B cell (primary cell): ENCODE measurements at places on chromosomes 4 and X.
A peak's percentile ranks its signal among the peaks of the same experiment; 100 is the strongest.

GRCh38 chrX:12080265-12080664 is 58.0 kb upstream of the FRMPD4 start:
- DNase-seq, result peak; percentile 40

- DNase-seq, result no peak
These were observed 11.6 kb upstream of the MAD2L1 start for GRCh38 chr4:120078216-120078615.

DNA sequence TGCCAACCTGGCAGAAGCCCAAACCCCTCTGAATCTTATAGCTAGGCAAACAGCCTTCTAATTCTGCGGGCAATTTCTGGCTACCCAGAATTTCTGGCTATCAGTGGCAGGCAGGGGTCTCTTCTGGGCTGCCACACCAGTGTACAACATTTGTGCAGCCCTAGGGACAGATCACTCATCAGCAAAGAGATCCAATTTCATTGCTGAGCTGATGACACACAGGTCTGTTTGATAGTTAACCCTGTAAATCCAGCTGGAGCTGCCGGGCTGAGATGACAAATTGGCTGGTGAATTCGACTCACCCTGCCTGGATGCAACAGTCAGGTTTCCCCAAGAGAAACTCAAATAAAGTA is 2.4 kb downstream of the MID1 start:
- DNase-seq, result no peak

DNA sequence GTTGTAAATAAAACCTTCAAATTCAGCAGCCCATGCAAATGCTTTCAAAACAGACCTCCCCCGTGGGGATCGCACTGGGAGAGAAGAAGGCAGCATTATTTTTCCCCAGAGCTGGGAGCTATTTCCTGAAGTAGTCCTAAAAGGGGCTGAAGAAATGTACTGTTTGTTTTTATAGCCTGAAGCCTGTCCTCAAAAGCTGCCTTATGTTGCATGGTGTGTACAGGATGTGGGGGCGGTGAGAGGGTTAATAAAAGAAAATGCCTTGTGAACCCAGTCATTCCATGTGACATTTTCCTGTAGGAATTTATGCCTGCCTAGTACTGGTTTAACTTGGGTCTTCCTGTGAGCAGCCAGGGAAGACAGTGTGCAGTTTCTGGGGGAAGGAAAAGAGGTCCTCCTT is 144.1 kb downstream of the SOWAHB start:
- no peak for DNase-seq

GRCh38 chr4:114093221-114093715 is 113.8 kb upstream of the ARSJ start:
- DNase-seq, result no peak

GRCh38 chr4:81505004-81505598 is 33.4 kb upstream of the RASGEF1B start:
- peak; percentile 85 for DNase-seq

DNA sequence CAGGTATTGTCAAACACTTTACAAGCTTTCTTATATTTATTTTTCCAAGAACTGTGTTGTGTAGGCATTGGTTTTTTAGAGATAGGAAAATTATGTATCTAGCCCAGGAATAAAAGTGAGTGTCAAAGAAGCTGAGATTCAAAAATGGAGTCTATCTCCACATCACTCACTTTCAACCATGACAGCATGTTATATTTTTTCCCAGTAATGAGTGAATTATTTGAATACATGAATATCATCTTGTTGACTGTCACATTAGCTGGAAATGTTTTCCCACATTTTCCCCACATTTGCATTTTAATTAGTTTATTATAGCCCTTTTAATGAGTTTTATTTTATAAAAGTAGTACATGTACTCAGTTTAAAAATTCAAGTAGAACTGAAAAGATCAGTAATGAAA is 693.7 kb downstream of the PCDH18 start:
- no peak for DNase-seq

DNA sequence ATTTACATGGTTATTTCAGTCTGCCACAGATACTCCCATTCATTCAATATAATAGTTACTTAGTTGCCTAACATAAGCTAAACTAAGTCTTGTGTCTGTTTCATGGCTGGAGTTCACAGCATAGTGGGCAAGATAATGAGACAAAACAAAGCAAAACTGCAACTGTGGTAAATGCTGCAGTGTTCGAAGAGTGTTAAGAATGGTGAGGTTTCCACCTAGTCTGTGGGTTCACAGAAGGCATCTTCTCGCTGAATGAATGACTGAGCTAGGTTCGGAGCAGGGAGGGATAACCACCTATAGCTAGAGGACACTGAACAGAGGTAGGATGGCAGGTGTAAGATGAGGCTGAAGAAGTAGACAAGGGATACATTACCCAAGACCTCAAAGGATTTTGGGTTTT is 171.0 kb downstream of the FBXW7 start:
- no peak for DNase-seq

GRCh38 chr4:161097821-161098220 is 1066.0 kb downstream of the FSTL5 start:
- DNase-seq, result no peak

GRCh38 chrX:130376077-130376476 is 9.4 kb downstream of the GPR119 start:
- DNase-seq, result no peak

DNA sequence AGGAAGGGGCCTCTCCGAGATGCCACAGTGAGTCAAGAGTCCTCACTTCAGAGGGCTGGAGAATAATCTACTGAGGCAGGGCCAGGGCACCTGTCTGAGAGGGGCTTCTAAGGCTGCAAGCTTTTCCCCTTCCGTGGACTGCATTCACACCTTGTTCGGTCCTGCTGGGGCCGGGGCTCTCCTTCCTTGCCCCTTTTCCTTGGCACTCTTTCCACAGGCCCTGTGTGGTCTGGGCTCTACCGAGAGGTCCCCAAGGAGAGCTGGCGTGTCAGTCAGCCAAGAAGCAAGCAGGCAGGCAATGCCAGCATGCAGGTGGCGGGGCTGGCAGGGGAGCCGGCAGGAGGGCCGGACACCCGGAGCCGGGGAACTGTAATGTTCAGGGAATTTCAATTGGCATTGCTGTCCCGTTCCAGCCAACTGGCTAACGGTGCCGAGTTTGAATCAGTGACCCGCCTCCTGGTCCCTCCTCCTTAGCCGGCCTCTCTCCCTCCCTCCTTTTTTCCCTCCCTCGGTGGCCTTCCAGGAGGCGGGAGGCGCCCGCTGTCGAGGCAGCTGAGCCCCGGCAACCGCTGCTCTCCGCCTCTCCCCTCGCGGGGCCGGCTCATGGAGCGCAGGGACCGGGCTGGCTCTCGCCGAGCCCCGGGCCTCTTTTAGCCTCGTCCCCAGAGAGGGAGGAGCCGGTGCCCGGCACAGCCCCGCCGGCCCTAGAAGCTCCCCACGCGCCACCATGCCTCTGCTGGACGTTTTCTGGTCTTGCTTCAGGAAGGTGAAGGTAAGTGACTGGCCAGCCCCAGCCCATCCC is at the start of gene STARD8:
Gene STARD8 (plus strand): TSS at position 511 of the 802 bp plus-strand sequence. CDS start 217 bp downstream, at position 728.
- DNase-seq, result no peak

DNA sequence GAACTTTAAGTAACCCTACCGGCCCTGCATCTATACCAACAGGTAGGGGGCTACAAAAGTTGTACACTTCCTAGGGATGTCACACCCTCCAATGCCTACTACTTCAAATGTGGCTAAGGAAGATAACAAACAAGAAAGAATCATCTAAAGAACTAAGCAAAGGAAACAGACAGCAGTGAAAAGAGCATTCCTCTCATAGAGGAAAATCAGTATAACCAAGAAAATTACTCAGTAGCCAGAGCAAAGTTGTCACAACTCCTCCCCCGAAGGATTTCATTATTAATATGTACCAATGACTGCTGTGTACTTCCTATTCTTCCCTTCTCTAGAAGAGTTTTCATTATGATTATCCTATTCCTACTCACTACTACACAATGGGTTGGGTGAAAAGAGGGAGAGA is 12.6 kb downstream of the ANKRD17 start:
- no peak for DNase-seq

DNA sequence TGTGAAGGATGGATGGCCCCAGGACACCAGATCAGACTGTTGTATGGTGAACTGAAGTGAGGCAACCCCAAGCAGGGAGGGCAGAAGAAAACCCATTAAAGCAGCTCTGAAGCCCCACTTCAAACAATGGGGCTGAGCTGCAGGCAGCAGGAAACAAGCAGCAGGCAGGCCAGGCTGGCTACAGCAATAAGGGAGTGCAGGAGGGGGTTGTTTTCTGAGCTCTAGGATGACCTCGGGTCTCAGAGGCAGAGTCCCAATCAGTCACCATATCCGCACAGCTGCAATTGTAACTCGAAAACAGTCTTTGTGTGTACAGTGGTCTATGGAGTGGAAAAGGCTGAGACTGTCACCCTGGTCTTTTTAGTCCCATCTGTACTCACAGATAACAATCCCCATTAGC is 90.4 kb downstream of the COL4A6 start:
- no peak for DNase-seq

DNA sequence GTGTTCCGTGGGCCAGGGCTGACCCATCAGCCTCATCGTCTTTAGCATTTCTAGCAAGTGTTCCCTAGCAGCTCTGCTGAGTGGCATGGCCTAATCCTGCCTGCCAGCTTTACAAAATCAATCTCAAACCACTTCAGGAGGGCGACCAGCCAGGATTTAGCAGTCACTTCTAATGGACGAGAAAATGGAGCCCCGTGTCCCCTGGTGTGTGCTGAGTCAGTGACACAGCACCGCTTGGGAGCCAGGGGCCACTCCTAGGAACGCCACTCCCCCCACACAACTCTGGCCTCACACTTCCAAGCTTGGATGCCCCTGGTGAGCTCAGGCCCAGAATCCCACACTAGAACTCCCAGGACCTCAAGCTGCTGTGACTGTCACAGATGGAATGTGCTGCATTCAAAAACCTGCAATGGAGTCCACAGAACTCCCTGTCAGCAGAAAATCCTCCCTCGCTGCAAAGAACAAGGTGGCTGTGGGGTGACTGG is 311.2 kb upstream of the GATB start:
- DNase-seq, result no peak

GRCh38 chrX:46446727-46447378 is 98.4 kb downstream of the ZNF674 start:
- DNase-seq, result peak; percentile 89

DNA sequence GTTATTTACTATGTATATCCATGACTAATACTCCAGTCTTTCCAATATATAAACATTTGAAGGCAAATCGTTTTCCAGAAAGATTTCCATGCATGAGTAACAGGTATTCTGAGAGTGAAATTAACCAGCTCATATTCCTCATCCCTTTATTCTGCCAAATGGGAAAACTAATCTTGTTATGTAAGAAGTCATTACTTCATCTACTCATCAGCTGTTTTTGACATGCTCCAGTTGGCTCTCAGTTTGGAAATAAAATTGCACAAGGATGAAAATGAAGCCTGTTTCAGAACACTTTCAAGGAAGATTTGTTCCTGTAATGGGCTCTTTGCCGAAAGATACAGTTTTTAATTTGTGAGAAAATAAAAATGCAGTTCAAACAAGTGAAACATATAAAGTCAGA is 121.9 kb downstream of the KCTD8 start:
- DNase-seq, result no peak

- DNase-seq, result no peak
These were observed 122.0 kb upstream of the NRK start for GRCh38 chrX:105700331-105700730.

DNA sequence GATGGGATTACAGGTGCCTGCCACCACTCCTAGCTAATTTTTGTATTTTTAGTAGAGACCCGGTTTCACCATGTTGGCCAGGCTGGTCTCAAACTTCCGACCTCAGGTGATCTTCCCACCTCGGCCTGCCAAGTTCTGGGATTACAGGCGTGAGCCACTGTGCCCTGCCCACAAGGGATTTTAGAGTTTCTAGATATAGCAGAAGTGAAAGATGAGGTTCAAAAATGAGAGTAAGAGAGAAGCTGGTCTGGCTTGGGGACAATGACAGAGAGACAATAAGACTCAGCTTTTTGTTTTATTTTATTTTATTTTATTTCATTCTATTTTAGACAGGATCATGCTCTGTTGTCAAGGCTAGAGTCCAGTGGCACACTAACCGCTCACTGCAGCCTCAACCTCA is 30.6 kb downstream of the TRIM61 start:
- no peak for DNase-seq

GRCh38 chr4:70914631-70915030 is 12.5 kb downstream of the MOB1B start:
- no peak for DNase-seq
